ENCODE measurements at places on chromosomes 5 and 9. TPM values are rescaled to one million over a fixed set of nuclear protein-coding genes. Genes with fewer than 3 reads are reported as not detected.
A peak's percentile ranks its signal among the peaks of the same experiment; 100 is the strongest.

DNA sequence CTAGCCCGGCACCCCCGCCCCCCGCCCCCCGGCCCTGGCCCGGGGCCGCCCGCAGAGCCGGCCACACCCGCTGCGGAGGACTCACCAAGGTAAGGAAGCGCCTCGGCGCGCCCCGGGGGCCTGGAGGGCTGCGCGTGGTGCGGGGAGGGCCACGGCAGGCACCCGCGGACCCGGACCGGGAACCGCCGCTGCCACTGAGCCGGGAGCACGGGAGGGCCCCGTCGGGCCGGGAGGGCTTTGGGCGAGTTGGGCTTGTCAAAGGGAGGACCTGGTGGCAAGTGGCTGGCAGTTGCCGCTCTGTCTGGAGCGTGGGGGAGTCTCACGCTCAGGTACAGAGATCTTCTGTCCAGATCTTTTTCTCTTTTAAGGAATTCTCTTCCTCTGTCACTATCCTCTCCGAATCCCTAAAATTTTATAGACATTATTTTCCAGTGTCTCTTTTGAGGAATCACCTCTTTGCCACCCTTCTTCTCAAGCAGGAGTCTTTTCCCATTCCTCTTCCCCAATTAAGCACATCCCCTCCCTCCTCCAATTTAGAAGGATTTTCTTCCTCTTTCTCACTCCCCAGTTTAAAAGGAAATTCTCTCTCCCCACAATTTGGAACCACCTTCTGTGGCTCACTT lies 11.3 kb upstream of the LHX2 start:
- no peak for DNase-seq
- peaks cover 14% of the 10 kb centered on the region for H3K27me3 ChIP-seq
- H3K36me3 ChIP-seq = no peaks in the 10 kb centered on the region
- H3K27ac ChIP-seq = no peak overlapping the region
- H3K4me3 ChIP-seq = no peak overlapping the region
- H3K4me1 ChIP-seq = peaks cover 2% of the 10 kb centered on the region

Gene ECSCR
- 7.2 TPM for total RNA-seq

- H3K36me3 ChIP-seq = no peaks in the 10 kb centered on the region
- no peaks in the 10 kb centered on the region for H3K4me1 ChIP-seq
- no peak overlapping the region for H3K4me3 ChIP-seq
Measured at GRCh38 chr9:129814432-129815223, 9.3 kb downstream of the TOR1A start.

- H3K36me3 ChIP-seq = no peaks in the 10 kb centered on the region
- no peaks in the 10 kb centered on the region for H3K27me3 ChIP-seq
- DNase-seq = peak; percentile 15
- peaks cover 14% of the 10 kb centered on the region for H3K4me1 ChIP-seq
- no peak overlapping the region for H3K27ac ChIP-seq
Measured at GRCh38 chr5:999032-999501, 9.5 kb upstream of the NKD2 start.

GRCh38 chr5:168676501-168676900 lies 97.3 kb upstream of the PANK3 start:
- no peak for DNase-seq
- no peaks in the 10 kb centered on the region for H3K27me3 ChIP-seq
- H3K27ac ChIP-seq = no peak overlapping the region
- H3K4me1 ChIP-seq = peaks cover 2% of the 10 kb centered on the region
- H3K4me3 ChIP-seq = no peak overlapping the region

DNA sequence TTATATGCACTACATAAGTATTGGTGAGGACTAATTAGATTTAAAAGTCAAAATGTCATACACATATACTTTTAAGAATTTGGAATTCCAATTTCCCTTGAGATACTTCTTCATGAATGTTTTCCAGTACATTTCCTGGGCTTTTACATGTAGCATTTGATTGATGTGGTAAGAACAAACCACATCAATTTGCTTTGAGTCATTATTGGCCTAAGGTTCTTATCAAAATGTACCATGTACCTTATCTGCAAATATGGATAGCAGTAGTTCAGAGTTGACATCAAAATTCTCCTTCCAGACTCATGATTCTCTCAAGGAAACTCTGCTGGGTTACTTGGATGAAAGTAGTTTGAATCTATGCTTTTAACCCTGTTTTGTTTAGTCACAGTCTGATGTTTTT lies 2.5 kb downstream of the CAST start:
- H3K4me1 ChIP-seq = no peaks in the 10 kb centered on the region
- H3K4me3 ChIP-seq = no peak overlapping the region
- DNase-seq = no peak
- H3K27me3 ChIP-seq = no peaks in the 10 kb centered on the region
- H3K36me3 ChIP-seq = no peaks in the 10 kb centered on the region

GRCh38 chr5:132543472-132544201 lies at the start of gene IL5:
TSS of gene IL5 (minus strand) at chr5:132543522. CDS start at chr5:132543478, 44 bp downstream.
- H3K4me3 ChIP-seq = no peak within 1 kb of the TSS
- no peaks in the 10 kb centered on the region for H3K36me3 ChIP-seq
- H3K4me1 ChIP-seq = no peaks in the 10 kb centered on the region
- H3K27ac ChIP-seq = no peak within 1 kb of the TSS
- DNase-seq = no peak

DNA sequence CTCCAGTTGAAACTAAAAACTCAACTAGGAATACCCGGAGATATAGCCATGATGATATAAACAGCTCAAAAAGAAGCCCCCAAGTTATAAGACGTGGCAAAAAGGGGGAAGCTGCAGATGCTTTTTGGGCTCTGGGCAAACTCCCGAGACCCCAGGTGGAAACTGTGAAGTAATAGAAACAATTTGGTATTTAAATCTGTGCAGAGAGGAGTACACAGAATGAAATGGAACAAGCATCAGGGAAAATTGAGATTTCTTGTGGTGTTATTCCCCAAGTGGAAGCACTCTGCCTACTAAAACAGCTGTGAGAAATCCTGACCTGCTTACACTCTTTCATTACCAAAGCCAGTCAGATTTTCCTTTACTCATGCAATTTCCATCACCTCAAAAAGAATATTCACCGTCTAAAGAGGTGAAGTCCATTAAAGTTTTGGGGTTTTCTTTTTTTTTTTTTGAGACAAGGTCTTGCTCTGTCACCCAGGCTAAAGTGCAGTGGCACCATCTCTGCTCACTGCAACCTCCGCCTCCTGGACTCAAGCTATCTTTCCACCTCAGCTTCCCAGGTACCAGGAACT lies 23.5 kb downstream of the SAXO1 start:
- no peak overlapping the region for H3K4me3 ChIP-seq
- no peak overlapping the region for H3K27ac ChIP-seq
- H3K4me1 ChIP-seq = no peaks in the 10 kb centered on the region

GRCh38 chr5:149528281-149529060 lies 22.8 kb downstream of the CSNK1A1 start:
- H3K36me3 ChIP-seq = no peaks in the 10 kb centered on the region
- no peaks in the 10 kb centered on the region for H3K27me3 ChIP-seq
- no peak overlapping the region for H3K27ac ChIP-seq
- no peak for DNase-seq
- H3K4me3 ChIP-seq = no peak overlapping the region

Gene GRAMD2B
- total RNA-seq = 32.2 TPM

DNA sequence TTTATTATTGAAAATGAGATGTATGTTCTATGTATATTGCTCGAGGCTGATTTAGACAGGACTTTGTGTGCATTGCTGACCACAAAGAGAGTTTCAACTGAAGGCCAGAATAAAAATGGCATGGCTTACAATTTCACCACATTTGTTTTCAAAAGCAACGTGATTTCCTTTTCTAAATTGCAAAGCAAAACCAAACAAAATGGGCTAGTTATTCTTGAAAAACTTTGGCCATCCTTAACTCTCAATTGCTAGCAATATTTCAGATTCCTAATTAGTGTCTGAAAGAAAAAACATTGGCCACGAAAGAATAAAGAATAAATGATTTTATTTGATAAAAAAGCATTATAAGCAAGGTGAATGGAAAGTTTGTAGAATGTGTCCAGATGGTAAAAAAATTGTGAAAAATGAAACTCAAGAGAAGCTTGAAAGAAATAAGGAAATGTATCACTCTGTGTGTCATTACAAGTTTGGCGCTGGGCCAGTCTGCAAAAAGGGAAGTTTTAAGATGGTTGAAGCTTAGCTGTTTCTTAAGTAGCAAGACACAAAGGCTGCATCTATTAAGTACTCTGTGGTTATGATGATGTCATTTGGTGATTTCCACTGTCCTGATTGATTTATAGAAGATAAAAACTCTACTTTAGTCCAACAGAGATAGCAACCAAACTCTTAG lies 89.2 kb upstream of the PRLR start:
- no peaks in the 10 kb centered on the region for H3K4me1 ChIP-seq
- H3K36me3 ChIP-seq = no peaks in the 10 kb centered on the region
- DNase-seq = no peak
- no peak overlapping the region for H3K4me3 ChIP-seq

DNA sequence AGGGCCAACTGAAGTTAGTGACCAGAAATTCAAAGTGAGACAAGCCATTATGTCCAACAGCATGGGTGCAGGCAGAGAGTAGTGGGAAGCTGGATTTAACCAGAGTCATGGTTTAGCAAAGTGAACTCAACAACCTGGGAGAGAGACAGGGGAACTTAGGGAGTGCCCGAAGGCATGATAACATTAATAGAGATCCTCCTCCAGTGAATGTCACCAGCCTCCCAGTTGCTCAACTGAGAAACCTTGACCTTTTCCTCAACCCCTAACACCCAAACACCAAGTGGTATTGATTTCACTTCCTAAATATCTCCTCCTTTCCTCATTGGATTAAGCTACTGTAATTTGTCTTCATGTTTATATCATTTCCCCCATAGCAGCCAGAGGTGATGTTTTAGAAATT lies 42.6 kb downstream of the HMGCS1 start:
- no peak overlapping the region for H3K4me3 ChIP-seq
- H3K27me3 ChIP-seq = no peaks in the 10 kb centered on the region
- no peak overlapping the region for H3K27ac ChIP-seq

DNA sequence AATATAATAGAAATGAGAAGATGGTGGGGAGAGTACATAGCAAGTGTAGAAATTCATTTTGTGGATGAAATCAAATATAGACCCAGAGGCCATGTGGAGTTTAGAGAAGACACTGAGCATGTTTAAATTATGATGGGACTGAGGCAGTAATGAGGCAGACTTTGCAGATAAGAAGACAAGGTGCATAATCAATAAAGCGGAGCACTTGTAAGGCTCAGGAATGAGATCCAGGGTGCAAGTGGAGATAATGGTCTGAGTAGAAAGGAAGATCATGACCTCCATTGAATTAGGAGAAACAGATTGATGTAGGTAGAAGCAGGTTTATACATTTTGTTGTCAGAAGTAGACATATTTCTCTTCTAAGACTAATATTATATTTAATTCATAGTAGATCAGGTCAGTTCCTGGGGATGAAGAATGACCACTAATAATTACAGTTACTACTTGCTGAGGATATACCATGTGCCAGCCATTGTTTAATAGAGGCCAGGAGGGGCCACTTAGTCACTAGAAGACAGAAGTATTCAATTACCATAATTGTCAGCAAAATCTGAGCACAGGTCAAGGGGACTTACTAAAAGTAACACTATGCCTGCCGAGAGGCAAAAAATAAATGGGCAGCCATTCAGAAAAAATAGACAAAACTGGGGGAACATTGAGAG lies 479.8 kb downstream of the DNAH5 start:
- no peak overlapping the region for H3K27ac ChIP-seq
- H3K27me3 ChIP-seq = no peaks in the 10 kb centered on the region
- no peaks in the 10 kb centered on the region for H3K36me3 ChIP-seq
- DNase-seq = no peak

DNA sequence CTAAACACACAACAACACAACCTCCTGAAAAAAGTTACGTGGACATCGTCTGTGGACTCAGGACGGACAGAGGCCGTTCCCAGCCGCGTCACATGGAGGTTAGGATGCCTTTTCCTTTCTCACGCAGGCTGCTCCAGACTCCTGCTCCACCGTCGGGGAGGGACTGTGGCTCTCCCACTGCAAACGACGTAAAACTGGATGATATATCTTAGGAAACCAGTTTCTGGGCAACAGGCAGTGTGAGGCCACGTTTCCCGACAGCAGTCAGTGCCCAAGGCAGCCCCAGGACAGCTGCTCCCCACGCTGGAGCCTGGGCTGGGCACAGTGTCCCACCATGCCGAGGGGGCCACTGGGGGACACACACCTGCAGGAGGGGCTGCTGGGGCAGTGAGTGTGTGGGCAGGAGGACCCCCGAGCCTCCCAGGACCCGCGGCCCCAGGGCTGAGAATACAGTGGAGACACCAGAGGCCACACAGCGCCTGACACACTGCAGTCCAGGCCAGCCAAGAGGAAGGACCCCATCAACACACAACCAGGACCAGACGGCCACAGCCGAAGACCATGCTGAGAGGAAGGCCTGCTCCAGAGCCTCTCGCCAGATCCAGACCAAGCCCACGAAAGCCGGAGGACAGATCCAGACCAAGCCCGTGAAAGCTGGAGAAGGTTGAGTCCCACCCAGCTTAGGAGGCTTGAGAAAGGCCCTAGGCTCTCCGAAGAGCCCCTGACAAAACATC lies 26.2 kb downstream of the EXD3 start:
- H3K4me3 ChIP-seq = no peak overlapping the region
- no peaks in the 10 kb centered on the region for H3K27me3 ChIP-seq
- H3K27ac ChIP-seq = no peak overlapping the region
- H3K36me3 ChIP-seq = no peaks in the 10 kb centered on the region
- H3K4me1 ChIP-seq = no peaks in the 10 kb centered on the region

Gene HARS2
- total RNA-seq = 18.2 TPM

GRCh38 chr5:160230686-160231527 lies 1.6 kb downstream of the FABP6 start:
- no peak overlapping the region for H3K4me3 ChIP-seq
- no peaks in the 10 kb centered on the region for H3K4me1 ChIP-seq
- no peaks in the 10 kb centered on the region for H3K27me3 ChIP-seq
- no peak for DNase-seq

Gene TAS2R1
- not detected for total RNA-seq

- no peaks in the 10 kb centered on the region for H3K4me1 ChIP-seq
- H3K27me3 ChIP-seq = no peaks in the 10 kb centered on the region
- no peak overlapping the region for H3K4me3 ChIP-seq
Measured at GRCh38 chr9:107018861-107019545, 156.0 kb downstream of the ZNF462 start.

DNA sequence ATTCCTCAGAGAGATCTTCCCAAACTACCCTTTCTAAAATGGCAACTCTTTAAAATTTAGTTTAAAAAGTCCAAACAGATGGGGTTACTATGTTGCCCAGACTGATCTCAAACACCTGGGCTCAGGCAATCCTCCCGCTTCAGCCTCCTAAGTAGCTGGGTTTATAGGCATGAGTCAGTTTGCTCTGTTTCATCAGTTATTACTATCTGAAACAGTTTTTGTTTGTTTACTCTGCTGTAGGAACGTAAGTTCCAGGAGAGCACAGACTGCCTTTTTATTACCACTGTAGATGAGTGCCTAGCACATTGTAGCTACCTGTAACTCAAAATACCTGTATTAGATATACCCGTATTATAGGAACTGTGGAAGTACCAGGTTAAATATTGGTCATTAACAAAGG lies 89.4 kb downstream of the UHRF2 start:
- H3K36me3 ChIP-seq = no peaks in the 10 kb centered on the region
- H3K4me3 ChIP-seq = no peak overlapping the region
- H3K27ac ChIP-seq = no peak overlapping the region
- DNase-seq = no peak
- no peaks in the 10 kb centered on the region for H3K27me3 ChIP-seq

- H3K27ac ChIP-seq = no peak overlapping the region
- H3K4me1 ChIP-seq = peaks cover 10% of the 10 kb centered on the region
- peak; percentile 45 for DNase-seq
Measured at GRCh38 chr5:66742083-66742895, 146.1 kb downstream of the MAST4 start.

Measured in ovary (tissue), 10 donors.